ENCODE measurements at places on chromosomes 16 and 17.

DNA sequence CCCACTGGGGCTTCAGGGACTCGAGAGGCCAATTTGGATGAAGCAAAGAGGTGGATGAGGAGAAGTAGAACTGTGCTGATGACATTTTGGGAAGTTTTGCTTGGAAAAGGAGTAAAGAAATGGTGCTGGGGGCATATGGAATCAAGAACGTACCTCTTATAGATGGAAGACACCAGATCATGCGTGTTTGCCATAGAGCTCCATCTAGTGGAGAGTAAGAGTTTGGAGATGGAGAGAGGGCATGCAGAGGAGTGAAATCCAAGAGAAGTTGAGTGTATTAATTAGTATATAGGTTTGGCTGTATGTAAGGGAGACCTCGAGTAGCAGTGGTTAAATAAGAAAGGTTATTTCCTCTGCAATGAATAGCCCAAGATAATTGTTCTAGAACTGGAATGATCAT is 56.0 kb downstream of the SHISA6 start:
- DNase-seq: no peak

DNA sequence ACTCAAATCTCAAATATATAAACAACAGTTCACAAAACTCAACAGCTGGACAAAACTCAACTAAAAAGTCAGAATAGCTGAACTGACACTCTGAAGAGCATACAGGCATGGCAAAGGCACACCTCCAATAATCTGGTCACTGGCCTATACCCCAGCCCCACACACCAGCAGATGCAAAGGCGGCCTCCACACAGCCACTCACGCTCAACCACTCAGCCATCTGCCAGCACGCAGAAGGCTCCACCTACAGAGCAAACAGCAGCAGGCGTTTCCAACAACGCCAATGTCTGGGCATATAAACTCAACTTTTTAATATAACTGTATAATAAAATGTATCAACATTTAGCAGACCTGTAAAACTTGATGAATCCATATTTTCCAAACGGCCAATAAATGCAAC is 17.2 kb downstream of the USP7 start:
- no peak for DNase-seq

GRCh38 chr16:88494335-88495154 is 41.5 kb downstream of the ZFPM1 start:
- no peak for DNase-seq

DNA sequence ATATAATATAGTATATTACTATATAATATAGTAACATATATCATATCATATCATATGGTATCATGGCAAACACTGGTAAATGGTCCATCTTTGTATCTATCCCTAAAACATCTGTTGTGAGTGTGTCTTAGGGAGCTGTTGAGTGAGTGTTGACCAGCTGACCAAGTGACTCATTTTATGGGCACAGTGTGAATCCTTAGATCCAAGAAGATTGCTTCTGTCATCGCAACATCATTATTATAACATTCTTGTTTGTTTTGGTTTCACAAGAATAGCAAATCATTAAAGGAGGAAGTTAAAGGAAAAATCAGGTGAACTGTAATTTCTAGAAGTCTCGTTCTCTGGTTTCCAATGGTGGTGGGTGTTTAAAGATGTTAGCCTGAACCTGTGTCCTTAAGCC is 11.7 kb upstream of the MAF start:
- no peak for DNase-seq

DNA sequence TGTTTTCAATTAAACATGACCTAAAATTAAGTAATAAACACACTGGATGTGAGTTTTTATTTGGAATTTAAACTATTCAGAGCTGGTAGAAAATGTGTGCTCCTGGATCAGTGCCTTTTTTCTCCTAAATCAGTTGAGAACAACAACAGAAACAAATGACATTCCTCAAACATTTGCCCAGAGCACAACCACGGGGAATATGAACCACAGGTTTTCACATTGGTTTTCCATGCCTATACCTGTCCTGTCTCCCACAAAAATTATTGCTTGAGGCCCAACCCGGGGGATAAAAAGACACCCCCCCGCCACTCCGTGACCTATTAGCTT is 6.8 kb downstream of the HSBP1 start:
- DNase-seq: no peak
